ENCODE measurements at places on chromosomes 11 and 22.

DNA sequence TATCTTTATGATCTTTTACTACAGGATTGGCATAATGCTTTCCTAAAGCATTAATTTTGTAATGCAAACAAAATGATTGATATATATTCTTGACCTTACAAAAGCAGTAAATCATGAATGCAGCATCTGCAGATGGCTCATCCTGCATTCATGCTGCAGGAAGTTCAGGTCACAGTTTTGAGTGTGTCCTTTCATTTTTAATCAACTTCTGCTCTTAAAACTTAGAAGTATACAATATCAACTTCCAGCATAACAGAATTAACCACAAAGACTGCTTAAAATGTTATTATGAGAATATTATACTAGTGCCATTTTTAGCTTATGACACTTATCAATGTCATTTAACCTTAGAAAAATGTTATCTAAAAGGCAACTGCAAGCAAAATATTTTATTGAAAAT, 54.0 kb downstream of the SLC36A4 start:
- DNase-seq: no peak

GRCh38 chr22:24985826-24986214, 33.3 kb downstream of the KIAA1671 start:
- DNase-seq: no peak

DNA sequence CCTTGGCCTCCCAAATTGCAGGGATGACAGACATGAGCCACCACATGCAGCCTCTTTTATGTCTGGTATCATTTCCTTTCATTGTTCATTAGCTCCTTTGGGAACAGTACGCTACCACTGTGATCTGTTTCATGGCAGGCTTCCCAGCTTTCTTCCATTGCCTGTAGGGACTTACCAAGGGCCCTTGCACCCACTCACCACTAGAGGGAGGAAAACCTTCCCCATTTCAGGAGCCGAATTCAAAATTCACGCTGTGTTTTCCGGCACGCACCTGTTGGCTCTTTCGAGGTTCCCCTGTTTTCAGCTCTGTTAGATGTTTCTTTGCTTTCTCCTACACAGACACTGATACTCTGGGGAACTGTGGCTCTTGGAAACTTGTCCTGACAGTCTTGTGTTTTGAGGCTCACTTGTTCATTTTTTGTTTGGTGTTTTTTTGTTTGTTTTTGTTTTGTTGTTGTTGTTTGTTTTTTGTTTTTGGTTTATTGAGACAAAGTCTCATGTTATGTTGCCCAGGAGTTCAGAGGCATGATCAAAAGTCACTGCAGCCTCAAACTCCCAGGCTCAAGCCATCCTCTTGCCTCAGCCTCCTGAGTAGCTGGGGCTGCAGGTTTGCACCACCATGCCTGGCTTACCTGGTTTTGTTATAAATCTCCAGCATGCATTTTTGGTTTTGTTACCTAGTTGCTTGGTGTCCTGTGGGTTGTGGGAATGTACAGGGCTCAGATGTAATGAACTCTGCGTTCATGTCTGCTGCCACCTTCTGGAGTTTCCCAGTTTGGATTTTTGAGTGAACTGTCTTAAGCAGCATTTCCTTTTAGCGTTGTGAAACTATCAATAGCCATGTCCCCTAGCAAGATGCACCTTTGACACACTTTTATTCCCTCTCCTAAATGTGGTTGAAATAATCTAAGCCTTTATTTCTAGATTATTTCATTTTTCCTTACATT, 2.3 kb downstream of the KRTAP5-11 start:
- no peak for DNase-seq

DNA sequence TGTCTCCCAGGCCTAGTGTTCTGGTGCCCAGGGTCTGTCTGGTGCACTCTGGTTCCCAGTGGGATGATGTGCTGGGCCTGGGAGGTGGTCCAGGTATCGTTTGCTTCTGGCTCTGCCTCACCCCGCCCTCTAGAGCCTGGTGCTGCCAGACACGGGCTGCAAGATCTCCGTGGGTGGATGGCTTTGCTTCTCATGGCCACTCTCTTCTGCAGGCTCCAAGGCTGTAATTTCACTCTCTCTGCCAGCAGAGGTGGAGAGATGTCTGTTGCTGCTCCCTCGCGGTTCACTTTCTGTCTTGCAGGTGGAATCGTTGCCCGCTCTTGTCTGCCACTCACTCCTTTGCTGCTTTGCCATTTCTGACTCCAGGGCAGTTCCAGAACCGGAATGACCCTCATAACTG, 13.4 kb downstream of the NADSYN1 start:
- DNase-seq: no peak

- DNase-seq: no peak
These were observed 37.7 kb downstream of the TPCN2 start for GRCh38 chr11:69086152-69087132.

- DNase-seq: no peak
These were observed 8.2 kb upstream of the ASCC2 start for GRCh38 chr22:29846290-29846689.

DNA sequence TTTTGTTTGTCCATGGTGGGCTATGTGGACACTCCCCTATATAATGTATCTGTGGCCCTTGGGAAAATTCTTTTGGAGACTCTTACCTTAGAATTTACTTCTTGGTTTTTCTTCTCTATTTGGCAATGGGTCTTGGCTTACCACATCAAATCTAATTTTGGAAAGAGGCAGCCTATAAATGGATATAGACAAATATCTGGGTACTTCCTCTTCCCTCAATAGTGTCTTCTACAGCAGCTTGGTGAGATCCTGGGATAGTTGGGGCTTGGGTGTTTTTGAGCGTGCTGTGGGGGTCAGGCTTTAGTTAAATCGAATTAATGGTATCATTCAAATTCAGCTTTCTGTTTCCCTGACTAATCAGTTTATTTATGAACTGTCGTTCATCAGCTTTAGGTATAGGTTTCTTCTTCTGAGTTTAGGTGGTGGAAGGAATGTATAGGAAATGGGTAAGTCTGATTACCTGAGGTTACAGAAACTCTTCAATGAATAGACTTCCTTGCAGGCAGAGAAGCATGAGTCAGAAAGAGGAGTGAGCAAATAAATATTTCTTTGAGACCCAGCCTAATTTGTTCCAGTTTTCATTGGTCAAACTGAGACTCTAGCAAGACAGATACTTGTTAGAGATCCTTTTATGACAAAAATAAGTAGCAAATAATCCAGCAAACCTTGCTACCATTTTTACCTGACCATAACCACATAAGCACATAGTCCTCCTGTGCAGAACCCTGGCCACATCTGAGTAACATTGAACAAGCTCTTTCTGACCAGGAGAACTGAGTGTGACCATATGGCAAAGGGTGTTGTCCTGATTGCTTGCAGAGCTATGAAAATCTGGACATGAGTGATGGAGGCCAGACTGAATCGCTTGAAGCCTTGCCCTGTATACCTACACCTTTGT, 68.6 kb upstream of the SORL1-AS1 start:
- DNase-seq: no peak

DNA sequence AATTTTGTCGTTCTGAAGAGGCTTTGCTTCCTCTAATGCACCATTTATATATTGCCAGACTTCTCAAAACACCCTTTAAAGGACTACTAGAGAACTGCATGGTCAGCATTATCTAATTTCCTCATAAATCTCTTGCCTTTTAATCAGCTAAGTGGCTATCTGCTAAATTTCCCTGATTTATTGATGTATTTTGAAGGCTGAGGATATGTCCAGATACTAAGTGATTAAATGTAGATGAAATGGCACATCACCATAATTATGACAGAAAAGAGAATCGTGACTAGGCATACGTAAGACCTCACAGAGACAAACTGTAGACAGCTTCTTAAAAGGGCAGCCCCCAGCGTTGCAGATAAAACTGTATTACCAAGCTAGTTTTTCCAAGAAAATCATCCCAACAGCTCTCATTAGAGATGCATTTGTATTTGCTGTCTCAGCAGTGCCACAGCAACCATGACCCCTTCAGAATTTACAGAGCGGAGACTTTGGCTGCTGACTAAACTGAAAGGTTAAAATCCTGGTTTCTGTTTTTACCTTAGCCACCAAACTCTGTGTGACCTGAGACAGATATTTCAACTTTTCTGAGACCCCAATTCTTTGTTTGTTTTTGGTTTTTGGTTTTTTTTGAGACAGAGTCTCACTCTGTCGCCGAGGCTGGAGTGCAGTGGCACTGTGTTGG, 67.1 kb upstream of the SLN start:
- no peak for DNase-seq

DNA sequence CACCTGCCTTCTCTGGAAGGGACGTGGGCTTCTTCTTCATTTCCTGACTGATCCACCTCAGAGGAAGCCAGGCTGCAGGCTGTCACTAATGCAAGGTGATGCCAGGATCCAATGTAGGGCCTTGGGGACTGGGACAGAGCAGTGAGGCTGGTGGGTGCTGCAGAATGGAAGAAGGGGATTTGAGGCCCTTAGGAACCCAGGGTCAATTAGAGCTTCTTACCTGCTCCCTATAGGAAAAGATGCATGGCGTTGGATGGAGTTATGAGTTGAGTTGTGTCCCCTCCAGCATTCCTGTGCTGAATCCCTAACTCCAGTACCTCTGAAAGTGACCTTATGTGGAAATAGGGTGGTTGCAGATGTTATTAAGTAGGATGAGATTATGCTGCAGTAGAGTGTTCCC, 190.4 kb downstream of the MIAT start:
- no peak for DNase-seq

DNA sequence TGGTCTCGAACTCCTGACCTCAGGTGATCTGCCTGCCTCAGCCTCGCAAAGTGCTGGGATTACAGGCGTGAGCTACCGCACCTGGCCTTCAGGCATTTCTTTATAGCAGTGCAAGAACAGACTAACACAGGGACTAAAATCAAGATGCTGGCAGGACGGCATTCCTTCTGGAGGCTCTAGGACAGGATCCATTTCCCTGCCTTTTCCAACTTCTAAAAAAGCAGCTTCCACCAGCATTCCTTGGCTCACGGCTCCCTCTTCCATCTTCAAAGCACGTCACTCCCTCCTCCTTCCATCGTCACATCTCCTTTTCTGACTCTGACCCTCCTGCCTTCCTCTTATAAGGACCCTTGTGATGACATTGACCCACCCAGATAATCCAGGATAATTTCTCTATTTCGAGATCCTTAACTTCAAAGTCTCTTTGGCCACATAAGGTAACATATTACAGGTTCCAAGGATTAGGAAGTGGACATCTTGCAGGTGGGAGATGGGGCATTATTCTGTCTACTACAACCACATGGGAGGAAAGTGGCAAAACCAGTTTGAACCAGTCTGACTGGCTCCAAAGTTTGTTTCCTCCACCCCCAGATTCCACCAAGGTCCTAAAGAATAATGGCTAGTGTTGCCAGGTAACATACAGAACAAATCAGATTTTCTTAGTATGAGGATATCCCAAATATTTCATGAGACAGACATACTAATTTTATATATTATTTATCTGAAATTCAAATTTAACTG, 172.5 kb downstream of the MN1 start:
- DNase-seq: no peak

All from T-helper 2 cell (primary cell).